ENCODE measurements at places on chromosomes 6 and 20. TPM values are rescaled to one million over a fixed set of nuclear protein-coding genes. Genes with fewer than 3 reads are reported as not detected.

DNA sequence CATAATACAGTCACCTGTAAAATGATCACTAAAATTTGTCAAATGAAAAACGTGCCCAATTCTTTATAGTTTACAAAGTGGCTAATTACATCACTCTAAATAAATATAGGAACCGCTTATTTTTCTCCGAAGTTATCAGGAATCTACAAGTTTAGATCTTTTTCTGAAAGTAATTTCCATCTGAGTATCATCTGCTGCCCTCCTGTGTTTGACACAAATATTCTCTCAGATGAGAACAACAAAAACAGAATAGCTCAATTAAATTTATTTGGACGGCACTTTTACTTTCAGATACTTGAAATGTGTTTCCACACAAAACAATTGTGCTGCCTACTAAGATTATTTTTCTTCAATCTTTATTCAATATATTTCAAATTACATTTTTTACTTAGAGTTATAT is 5.0 kb downstream of the SF3B5 start:
- no peak for DNase-seq

- DNase-seq = peak; percentile 66
Observed at GRCh38 chr6:100296810-100297544, 167.7 kb downstream of the SIM1 start.

DNA sequence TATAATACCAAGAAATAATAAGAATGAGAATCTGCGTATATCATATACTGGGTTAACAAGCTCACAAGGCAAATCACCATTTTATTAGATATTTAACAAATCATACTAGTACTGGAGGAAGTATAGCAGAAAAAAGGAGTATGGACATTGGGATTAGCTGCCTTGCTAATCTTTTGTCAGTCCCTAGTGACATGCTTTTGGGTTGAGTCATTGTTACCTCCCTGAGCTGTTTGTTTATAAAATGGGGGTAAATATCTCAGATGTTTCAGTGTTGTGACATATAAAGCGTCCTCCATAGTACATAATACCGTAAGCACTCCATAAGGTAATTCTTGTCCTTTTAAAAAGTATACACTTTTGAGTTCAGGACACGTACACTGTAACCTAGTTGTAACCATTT is 107.0 kb downstream of the ESR1 start:
- DNase-seq = peak; percentile 84

DNA sequence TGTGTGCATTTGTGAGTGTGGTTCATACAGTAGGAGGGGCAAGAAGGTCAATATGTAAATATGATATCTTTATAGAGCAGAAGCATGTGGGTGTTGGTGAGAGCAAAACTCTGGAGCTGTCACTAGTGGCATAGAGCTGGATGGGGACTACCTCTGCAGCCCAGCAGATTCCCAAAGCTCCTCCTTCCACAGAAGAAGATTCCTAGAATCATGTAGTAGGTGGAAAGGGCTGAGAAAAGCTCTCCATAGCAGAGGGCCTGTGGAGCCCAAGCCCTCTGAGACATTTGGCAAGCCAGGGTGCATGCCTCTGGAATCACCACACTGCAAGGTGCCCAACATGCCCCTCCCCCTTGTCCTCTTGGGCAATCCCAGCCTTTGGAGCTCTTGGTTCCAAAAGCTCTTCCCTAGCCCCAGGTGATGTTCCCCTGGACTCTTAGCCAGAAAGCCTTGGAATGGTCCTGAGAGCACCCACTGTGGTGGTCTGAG is 233.2 kb downstream of the LRFN2 start:
- DNase-seq = no peak

DNA sequence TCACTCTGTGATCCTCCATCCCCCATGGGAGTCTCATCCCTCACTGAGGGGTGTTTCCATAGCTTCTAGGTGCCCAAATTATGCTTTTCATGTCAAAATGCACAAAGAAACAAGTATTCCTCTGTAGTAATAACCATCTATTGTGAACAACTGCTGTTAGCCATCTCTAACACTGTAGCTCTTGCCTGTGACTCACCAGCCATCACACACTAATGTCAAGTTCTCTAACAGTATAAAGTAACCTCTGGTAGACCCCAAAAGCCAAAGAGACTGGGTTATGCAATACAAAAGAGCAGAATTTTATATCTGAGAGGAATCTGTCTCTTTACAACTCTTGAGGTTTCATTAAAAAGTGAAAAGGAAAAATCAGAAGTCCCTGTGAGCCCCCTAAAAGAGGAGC is 25.4 kb upstream of the IYD start:
- peak; percentile 1 for DNase-seq

DNA sequence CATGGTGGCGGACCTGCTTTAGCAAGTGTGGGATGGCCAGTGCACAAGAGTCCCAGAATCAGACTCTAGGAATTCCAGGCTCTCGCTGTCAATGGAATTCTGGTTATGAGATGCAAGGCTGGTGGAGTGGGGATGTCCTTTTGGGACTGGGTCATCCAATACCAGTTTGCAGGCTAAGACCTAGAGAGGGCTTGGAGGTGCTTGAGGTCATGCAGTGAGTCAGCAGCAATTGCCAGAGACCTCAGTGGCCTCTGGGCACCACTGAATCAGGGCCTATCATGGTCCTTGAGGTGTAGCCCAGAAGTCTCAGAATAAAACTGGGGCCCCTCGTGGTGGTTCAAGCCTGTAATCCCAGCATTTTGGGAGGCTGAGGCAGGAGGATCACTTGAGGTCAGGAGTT is 1.4 kb upstream of the SCRT2 start:
- DNase-seq = no peak

FAM217A gene
- total RNA-seq = not detected

MTFR2 gene
- 6.2 TPM for total RNA-seq

PGC gene
- total RNA-seq = not detected

PGK2 gene
- total RNA-seq = not detected

POM121L2 gene
- total RNA-seq = not detected

HLA-DRB1 gene
- total RNA-seq = not detected

MUC22 gene
- total RNA-seq = 0.06 TPM

HRH3 gene
- total RNA-seq = not detected

EPHA7 gene
- total RNA-seq = 0.52 TPM

ZFAND3 gene
- total RNA-seq = 23.7 TPM

GPX5 gene
- not detected for total RNA-seq

All from PC-3 (cell line).